NCI-H187 treated with DMSO at 0.1 percent for 48 hours (cell line): ENCODE measurements at places on chromosomes 1 and 21.

- DNase-seq, result no peak
Observed at GRCh38 chr1:230109895-230110667, 43.0 kb downstream of the GALNT2 start.

- DNase-seq, result no peak
Observed at GRCh38 chr1:55696891-55697290, 481.7 kb upstream of the USP24 start.

DNA sequence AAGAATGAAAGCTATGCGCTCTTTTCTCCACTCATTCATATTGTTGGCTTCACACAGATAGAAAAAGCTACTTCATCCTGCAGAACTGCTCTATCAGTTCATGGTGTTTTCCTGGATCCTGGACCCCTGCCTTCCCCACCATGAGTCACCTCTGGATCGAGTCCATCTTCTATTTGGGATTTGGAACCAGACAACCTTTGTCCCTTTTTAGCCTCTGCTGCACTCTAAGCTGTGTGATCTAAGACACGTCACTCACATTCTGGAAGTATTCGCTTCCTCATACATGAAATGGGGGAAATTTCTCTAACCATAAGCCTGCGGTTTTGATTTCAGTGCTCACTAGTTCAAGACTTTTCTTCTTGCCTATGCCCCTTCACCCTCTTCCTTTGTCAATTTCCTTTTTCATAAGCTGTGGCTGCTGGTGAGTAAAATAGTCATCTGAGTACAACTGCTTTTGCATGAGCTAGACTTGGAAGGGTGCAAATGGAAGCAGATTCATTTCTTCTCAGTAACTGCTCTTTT lies 14.1 kb upstream of the DEGS1 start:
- DNase-seq, result no peak

DNA sequence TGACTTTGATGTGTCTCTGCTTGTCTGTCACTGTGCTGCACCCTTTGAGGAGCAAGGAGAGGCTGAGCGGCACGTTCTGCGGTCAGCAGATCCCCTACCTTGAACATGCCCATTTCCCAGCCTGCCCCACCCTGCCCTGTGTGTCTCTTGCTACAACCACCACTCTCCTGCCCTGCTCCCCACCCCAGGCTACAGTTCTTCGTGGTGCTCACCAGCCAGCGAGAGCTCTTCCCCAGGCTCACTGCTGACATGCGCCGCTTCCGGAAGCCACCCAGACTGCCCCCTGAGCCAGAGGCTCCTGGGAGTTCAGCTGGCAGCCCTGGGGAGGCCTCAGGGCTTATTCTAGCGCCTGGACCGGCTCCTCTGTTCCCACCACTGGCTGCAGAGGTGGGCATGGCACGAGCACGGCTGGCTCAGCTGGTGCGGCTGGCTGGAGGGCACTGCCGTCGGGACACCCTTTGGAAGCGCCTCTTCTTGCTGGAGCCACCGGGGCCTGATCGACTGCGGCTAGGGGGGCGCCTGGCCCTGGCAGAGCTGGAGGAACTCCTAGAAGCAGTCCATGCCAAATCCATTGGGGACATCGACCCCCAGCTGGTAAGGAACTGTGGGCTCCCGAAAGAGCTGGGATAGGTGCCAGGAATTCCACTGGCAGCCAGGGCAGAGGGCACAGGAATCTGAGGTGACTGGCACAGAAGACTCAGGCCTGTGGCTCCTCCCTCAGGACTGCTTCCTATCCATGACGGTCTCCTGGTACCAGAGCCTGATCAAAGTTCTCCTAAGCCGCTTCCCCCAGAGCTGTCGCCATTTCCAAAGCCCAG lies 5.6 kb downstream of the HYI start:
- no peak for DNase-seq

GRCh38 chr21:46469275-46469674 lies 10.6 kb downstream of the DIP2A start:
- DNase-seq, result no peak
